Stimulated activated CD4-positive, alpha-beta T cell treated with anti-CD3 and anti-CD28 coated beads, Interleukin-12 subunit alpha, Interleukin-12 subunit beta, amount 100 ng/mL, for 24 hours (primary cell): ENCODE measurements at places on chromosomes 5 and 9.
A peak's percentile ranks its signal among the peaks of the same experiment; 100 is the strongest.

DNA sequence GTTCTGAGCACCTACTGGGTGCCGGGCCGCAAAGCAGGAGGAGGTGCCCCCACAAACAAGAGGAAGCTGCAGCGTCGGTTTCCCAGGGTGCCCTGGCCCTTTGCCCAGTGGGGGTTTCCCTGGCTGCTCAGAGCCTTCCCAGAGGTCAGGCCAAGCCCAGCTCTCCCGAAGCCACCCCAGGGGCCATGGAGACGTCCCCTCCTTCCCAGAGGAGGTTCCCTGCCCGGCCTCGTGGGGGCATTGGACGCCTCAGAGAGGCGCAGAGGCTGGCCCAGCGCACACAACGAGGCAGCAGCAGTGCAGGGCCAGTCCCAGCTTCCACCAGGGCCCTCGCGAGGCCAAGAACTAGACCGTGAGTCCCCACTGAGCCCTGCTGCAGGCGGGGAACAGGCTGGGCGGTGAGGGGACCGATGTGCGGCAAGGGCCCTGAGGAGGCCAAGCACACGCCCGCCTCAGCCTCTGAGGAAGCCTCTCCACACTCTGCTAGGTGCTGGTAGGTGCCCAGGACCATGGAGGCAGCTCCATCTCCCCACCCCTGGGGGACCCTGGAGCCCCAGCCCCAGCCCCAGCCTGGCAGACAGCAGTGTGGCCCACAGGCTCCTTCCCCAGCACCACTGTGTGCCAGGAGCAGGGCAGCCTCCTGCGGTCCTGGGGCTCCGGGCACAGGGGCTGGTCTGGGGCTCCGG is 7.0 kb downstream of the DIPK1B start:
- no peak for DNase-seq

GRCh38 chr5:150491876-150492275 is 16.1 kb upstream of the NDST1 start:
- no peak for DNase-seq

- no peak for DNase-seq
These were observed 94.1 kb downstream of the PLCXD3 start for GRCh38 chr5:41416336-41416735.

DNA sequence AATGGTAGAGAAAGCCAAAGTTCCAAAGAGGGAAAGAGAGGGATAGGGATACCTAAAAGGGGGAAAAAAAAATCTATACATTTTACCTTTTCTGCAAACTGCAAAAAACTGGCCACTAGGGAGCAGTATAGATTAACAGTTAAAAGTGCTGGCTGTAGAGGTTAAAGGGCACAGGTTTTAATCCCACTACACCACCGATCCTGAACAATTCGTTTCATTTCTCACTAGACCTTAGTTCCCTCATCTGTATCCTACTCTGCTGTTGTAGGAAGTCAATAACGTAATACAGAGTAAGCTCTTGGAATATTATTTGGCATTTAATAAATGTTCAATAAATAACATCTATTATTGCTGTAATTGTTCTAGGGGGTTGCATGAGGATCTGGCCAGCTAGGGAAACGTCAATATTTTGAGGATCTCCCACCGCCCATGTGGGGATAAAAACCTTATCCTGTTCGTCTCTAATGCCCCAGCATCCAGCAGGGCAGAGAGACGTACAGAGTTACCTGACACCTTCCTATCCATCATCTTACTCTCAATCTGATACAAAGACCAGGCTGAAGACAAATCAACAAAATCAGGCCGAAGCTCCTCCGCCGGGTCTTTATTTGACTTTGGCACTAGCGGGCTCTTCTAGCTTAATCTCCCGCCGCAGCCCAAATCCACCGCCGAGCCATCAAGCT is 757 bp downstream of the CDC26 start:
- no peak for DNase-seq

- DNase-seq = no peak
These were observed 1.6 kb upstream of the NFIL3 start for GRCh38 chr9:91425271-91425670.

GRCh38 chr5:97183100-97183929 is at the start of gene RIOK2:
TSS of gene RIOK2 (minus strand) at chr5:97183247. CDS start at chr5:97183191, 56 bp downstream.
- DNase-seq = peak; percentile 93

DNA sequence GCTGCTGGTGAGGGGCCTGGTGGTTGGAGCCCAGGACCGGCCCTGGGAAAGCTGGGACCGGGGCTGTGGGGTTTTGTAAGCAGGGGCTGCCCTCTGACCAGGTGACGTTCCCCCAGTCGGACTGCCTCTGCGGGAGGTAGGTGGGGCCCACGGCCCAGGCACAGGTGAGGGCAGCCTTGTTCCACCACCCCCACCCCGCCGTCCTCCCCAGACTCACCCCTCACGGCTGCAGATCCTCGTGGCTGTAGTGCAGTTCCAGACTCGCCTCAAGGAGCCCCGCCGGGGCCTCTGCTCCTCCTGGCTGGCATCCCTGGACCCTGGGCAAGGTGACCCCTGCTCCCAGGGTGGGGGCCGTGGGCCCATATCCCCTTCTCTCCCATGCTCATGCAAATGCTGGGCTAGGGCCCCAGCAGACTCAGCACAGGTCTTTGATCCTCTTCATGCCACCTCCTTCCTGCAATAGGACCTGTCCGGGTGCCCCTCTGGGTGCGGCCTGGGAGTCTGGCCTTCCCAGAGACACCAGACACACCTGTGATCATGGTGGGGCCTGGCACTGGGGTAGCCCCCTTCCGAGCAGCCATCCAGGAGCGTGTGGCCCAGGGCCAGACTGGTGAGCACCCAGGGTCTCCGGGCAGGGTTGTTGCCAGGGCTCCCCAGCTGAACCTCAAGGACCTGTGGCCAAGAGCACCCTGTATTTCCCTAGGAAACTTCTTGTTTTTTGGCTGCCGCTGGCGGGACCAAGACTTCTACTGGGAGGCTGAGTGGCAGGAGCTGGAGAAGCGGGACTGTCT is 6.6 kb downstream of the RNF208 start:
- DNase-seq = no peak

DNA sequence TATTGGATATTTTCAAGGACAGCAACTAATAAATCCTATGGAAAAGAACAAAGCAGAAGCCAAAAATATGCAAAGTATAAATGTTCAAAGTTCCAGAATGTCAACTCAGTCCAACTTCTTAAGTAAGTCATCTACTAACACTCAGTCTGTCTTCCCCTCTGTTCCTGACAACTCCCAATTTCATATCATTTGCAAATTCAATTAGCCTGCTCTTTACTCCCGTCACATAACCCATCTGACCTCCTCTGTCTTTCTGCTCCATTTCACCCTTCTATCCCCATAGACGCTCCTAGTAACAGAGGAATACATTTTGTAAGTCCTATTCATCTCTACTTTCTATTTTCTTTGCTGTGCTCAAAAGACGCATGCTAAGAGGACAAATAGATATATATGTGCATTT is 659.8 kb upstream of the MEF2C start:
- DNase-seq = no peak

DNA sequence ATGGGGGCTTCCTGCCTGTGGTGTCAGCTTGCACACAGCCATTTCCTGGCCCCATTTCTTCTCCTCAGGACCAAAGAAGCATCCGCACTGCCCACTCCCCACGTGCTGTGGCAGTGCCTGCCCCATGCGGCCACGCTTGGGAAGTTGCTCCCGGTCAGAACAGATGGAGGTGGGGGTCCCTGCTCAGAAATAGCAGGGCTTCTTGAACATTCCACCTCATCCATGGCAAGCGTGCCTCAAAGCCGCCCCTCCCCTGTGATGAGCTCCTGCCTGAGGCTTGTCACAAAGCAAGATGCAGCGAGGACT is 238.2 kb downstream of the SYK start:
- DNase-seq = no peak
